Activated T-helper 1 cell treated with Interleukin-2 at 50 U/mL for 16 hours (primary cell): ENCODE measurements at places on chromosomes 6 and 20.

GRCh38 chr6:26170951-26171841 lies 84.0 kb downstream of the HFE start:
- no peak for DNase-seq

- DNase-seq: no peak
Observed at GRCh38 chr6:110542311-110543024, 66.1 kb upstream of the SLC22A16 start.

DNA sequence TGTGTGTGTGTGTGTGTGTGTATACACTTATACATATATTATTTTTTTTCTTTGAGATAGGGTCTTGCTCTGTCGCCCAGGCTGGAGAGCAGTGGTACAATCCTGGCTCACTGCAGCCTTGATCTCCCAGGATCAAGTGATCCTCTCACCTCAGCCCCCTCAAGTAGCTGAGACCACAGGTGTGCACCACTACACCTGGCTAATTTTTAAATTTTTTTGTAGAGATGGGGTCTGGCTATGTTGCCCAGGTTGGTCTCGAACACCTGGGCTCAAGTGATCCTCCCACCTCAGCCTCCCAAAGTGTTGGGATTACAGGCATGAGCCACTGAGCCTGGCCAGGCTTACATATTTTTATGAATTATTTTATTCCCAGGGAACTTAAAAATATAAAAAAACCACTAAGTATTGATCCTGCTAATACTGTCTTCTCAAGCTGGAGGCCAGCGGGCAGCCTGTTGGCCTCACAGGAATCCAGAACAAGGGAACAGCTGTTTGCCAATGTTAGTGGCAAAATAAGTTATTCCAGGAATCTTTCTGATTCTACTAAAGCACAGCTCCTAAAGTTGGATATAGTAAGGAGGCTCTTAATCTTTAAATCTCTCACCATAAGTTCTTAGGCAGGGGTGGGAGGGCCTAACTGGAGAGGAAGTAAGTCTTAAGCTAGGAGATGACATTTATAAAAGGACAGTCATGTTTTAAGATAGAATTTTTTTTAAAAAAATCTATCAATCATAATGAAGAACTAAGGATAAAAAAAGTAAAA lies 135.5 kb upstream of the NUP153 start:
- DNase-seq: no peak

GRCh38 chr6:32912951-32913350 lies 27.9 kb downstream of the HLA-DMB start:
- DNase-seq: no peak

DNA sequence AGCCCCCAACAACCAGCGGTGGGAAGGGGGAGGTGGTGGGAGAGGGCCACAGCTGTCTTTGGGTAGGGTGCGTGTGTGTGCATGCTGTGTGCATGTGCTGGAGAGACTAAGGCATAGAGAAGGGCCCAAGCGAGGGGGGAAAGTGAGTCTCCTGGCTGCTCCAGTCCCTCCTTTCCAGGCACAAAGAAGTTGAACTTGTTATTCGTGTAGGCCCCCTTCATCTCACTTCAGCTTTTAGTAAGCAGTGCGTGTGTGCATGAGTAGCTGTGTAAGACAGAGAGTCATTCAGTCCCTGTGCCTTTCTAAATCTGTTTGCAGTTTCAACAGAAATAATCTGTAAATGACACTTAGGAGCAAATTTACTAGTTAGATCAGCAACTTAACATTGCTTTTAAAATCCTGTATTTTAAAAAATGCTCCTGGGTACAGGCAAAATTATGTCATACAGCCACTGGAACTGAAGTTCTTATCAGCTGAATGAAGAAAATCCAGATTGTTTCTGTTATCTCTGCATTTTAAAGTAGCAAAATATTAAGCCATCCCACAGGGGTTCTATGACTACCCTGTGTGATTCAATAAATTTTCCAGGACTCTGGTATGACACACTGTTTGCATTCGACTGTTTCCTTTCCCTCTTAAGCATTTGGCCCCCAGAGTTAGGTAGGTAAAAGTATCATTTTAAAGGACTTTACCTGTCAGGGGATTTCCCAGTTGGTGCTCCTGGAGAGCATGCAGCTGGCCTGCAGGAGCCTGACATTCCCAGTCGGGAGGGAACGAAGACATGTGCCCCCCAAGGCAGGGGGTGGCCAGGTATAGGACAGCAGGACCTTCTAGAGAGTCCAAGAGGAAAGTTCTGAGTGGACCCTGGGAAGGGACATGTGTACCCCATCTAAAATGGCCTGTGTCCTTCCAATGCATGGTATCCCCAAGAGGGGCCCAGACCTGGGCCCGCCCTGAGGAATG lies 39.0 kb downstream of the MTRES1 start:
- no peak for DNase-seq

DNA sequence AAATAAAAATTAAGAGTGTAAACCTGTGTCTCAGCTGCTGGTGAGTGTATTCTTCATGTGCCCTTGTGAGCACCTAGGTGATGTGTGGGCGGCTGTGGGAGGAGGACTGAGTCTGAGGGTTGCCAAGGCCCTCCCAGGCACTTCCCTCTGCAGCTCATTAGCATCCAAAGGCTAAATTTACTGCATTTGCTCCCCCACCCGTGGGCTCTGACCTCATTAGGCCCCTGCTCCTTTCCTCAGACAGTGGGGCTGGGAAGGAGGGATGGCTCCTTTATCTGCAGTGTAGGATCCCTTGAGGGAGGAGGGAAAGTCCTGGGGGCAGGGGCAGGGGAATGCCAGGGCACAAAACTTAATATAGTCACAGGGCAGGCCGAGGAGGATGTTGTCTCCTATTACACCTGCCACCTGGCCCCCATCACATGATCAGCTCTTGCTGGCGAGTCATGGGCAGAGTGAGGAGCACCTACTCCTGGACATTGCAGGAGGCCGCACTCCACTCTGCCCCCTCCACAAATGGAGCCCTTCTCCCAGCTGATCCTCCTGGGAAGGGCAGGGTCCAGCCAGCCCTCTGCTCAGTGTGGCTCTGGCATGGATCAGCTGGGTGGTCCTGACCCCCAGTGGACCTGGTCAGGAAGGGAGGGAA lies 133.2 kb downstream of the MRPL14 start:
- no peak for DNase-seq

GRCh38 chr20:45448270-45448669 lies 21.3 kb upstream of the WFDC2 start:
- no peak for DNase-seq
